ENCODE measurements at places on chromosomes 2 and 18.

DNA sequence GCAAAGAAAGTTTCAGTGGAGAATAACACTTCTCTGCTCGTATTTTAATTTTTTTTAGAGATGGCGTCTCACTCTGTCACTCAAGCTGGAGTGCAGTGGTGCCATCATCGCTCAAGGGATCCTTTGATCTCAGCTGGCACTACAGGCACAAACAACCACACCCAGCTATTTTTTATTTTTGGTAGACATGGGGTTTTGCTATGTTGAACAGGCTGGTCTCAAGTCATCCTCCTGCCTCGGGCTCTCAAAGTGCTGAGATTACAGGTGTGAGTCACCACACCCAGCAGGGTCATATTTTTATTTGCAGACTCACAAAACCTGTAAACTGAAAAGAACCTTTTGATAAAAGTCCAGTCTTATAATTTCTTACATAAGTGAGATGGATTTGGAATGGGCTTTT, 2.6 kb downstream of the TRAK2 start:
- no peak for DNase-seq

DNA sequence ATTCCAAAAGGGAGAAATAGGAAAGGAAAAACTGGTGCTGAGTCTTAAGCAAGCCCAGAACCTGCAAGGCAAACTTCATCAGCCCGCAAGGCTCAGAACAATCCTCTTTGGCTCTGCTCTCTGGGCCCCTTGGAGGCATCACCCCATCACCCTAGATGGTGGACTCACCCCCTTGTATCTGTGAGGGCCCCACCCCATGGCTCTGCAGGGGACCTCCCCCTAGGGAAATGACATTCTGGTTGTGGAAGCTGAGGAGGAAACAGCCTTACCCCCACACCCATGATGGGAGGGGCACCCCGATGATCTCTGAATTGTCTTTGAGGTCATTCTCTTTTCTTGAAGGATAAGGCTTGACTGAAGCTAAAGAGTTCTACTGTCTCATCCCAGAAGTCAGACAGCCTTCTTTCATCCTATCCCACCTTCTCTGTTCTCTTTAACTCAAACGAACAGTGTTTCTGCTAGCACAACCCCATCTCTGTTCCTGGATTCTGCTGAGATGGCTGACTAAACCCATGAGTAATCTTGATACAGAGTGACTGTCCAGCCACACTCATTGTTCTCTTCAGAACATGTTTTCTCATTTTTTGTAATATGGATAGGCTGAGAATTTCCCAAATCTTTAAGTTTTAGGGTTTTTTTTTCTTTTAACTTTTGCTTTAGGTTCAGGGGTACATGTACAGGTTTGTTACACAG, 492.1 kb upstream of the MYT1L start:
- DNase-seq, result peak; percentile 0

GRCh38 chr2:42286268-42286946, 74.6 kb downstream of the COX7A2L start:
- DNase-seq, result no peak

GRCh38 chr2:133004623-133005022, 334.6 kb upstream of the LYPD1 start:
- DNase-seq, result no peak
